Left hindlimb (tissue), 1 donor: ENCODE measurements at places on chromosomes 16 and 17.

DNA sequence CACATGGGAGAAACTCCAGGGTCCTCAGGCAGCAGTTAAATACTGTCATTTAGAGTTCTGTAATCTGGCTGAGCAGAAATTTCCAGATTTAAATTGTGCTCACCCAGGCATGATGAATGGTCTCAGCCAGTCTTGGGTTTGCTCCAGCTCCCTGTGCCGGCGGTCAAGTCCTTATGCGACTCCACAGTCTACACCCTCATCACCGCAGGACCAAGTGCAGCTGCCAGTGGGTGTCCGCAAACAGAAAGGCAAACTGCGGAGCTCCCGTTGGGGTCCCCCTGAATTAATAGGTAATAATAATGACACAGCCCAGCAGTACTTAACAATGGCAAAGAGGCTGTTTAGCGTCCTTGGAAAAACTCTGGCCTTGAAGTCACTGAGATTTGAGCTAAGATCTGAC, 3.9 kb upstream of the CACNG4 start:
- no peak for DNase-seq

- DNase-seq, result no peak
Measured at GRCh38 chr17:2901582-2901981, 105.3 kb downstream of the RAP1GAP2 start.

DNA sequence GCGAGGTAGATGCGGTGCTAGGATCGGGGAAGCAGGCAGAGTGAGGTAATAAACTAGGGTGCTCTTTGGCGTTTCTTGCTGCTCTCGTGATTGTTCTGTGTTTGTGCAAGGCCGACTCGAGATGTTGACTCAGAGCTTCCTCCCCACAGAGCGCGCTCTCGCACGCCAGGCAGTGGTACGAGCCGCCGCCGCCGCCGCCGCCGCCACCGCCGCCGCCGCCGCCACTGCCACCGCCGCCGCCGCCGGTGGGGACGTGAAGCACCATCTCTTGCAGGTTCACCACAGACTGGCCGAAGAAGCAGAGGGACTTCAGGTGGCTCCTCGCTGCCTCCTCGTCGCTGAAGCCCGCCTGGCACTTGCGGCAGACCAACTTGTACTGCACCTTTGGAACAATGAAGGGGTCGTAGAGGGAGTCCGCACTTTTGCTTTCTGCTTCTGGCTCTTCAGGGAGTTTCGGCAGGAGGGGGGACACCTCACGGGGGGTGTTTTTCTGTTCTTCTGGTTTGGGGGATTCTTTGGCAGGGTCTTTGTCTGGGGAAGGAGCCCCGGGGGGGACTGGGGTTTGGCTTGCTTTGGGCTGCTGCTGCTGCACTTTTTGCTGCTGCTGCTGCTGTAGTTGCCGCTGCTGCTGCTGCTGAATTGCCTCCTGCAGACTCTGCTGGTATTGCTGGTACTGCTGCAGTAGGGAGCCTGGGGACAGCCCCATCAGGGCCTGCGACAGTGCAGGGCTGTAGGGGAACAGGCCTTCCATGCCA, 260.2 kb downstream of the ZFHX3 start:
- DNase-seq, result peak; percentile 71

DNA sequence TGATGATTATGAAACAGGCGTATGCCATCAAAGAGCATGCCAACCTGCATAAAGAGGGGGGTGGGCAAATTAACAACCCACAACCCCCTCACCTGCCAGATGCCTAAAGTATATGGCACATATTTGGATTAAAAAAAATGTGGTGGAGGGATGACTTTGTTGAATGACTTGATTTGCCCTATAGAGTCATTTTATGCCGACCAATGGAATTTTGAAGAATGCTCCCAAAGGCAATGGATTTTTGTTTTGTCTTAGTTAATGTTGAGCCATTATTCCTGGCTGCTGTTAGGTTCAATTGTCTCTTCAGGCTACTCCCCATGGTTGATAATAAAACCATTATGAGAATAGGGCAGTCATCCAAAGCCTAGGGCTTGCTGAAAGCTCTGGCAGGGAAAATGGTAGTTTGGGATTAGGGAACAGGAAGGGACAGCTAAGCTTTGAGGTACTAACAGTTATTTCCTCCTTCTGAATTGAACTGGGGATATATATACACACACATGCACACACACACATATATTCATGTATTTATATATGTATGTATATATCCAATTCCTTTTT, 5.8 kb upstream of the CHCT1 start:
- DNase-seq, result no peak
